Activated CD8-positive, alpha-beta memory T cell treated with anti-CD3 and anti-CD28 coated beads for 1 hour (primary cell): ENCODE measurements at places on chromosomes 6 and 20.

GRCh38 chr6:130697995-130698535 is 129.1 kb upstream of the SMLR1 start:
- DNase-seq = peak; percentile 24

- no peak for DNase-seq
Measured at GRCh38 chr20:49566401-49567364, 1.3 kb downstream of the PTGIS start.

GRCh38 chr6:109314313-109314712 is 68.0 kb downstream of the CD164 start:
- DNase-seq = no peak

- DNase-seq = no peak
Measured at GRCh38 chr6:154140743-154141142, 101.7 kb downstream of the OPRM1 start.

DNA sequence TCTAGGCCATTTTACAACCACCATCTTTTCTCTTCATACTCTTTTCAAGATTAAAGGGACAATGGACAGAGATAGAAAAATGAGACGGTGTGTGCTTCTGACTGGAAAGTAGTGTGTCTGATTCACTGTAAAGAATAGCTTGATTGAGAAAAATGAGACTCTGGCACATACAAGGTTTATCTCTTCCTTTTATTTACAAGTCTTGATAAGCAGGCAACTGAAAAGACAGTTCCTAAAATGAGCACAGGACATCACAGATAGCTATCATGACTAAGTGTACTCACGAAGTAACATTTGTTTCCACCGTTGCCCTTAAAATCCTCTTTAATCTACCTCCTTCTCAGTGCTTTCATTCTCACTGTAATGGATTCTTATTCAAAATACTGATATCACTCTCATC is 383.0 kb downstream of the TBC1D32 start:
- no peak for DNase-seq

- no peak for DNase-seq
Measured at GRCh38 chr6:56693246-56693607, 50.5 kb upstream of the DST start.

DNA sequence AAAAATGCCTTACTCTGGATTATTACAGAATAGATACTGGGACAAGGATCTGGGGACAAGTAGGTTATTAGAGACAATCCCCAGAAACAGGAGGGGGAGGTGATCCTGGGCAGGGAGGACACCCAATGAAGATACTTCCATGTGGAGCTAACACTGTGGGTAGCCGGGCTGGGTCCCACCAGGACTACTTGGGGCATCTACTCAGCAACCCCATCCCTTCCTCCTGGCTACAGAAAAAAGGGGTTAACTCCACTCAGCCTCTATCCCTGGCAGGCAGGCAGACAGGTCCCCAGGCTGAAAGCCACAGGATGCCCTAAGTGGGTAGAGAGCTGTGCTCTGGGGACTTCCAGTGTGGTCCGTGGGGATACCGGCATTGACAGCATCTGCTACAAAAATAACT is 68.0 kb upstream of the NXT1 start:
- DNase-seq = no peak
